Cardiac ventricle fibroblast (primary cell): ENCODE measurements at places on chromosomes 1 and 21. TPM values are rescaled to one million over a fixed set of nuclear protein-coding genes. Genes with fewer than 3 reads are reported as not detected.

The TMEM269 gene
- total RNA-seq = not detected in 2 replicates

The SYNJ1 gene
- 5.8 and 5.9 TPM in 2 replicates for total RNA-seq

The ANKRD65 gene
- 0.20 and 1.00 TPM in 2 replicates for total RNA-seq

The BARHL2 gene
- total RNA-seq = not detected in 2 replicates

The RPE65 gene
- total RNA-seq = not detected in 2 replicates

The AK5 gene
- total RNA-seq = 6.4 and 17.6 TPM in 2 replicates

The ADAM30 gene
- total RNA-seq = not detected in 2 replicates

The AMIGO1 gene
- total RNA-seq = 1.2 and 1.4 TPM in 2 replicates

The ARHGEF10L gene
- 12.1 and 14.0 TPM in 2 replicates for total RNA-seq

The DMBX1 gene
- not detected in 2 replicates for total RNA-seq

The SPRR1B gene
- total RNA-seq = not detected in 2 replicates

The SLC25A34 gene
- 0.06 and 0.10 TPM in 2 replicates for total RNA-seq

The VASH2 gene
- total RNA-seq = 0.54 and 0.56 TPM in 2 replicates

The GJA8 gene
- total RNA-seq = not detected in 2 replicates

The KCNK1 gene
- total RNA-seq = 2.3 and 3.7 TPM in 2 replicates

The TNFRSF9 gene
- total RNA-seq = 0.93 TPM in 1 of 2 replicates, not detected in the other

The VWA5B1 gene
- not detected in 2 replicates for total RNA-seq

The CHD5 gene
- total RNA-seq = 0.44 and 5.3 TPM in 2 replicates

The SRGAP2B gene
- total RNA-seq = 22.7 and 31.5 TPM in 2 replicates

The SPRR3 gene
- not detected in 2 replicates for total RNA-seq

The CLEC20A gene
- not detected in 2 replicates for total RNA-seq

The TRIM67 gene
- 0.06 and 0.15 TPM in 2 replicates for total RNA-seq

The NBPF4 gene
- total RNA-seq = not detected in 2 replicates
